A172 (cell line): ENCODE measurements at places on chromosomes 1 and 21.

- no peak for DNase-seq
These were observed 58.7 kb downstream of the DIP2A start for GRCh38 chr21:46517361-46517760.

- DNase-seq = no peak
These were observed 68.3 kb downstream of the CLIC6 start for GRCh38 chr21:34737115-34737514.

DNA sequence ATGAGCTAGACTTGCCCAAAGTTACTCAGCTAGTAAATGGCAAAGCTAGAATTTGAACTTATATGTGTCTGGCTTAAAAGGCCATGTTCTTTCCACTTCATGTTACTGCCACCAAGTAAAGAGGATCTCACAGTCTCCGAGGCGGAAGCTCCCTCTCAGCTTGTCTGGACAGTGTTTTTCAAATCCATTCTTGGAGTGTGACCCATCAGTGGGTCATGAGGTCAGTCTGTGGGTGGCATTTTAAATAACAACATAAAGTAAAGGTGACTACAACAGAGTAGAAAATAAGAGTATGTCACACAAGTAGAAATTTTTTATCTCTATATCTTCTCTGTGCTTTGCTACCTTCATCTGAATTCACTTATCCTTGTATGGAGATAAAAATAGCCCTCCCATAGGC lies 3.2 kb upstream of the HMGB4 start:
- DNase-seq = no peak

- DNase-seq = peak; percentile 91
These were observed 28.7 kb upstream of the CRNN start for GRCh38 chr1:152442765-152443164.

GRCh38 chr1:220702733-220703270 lies 12.6 kb downstream of the C1orf115 start:
- no peak for DNase-seq

DNA sequence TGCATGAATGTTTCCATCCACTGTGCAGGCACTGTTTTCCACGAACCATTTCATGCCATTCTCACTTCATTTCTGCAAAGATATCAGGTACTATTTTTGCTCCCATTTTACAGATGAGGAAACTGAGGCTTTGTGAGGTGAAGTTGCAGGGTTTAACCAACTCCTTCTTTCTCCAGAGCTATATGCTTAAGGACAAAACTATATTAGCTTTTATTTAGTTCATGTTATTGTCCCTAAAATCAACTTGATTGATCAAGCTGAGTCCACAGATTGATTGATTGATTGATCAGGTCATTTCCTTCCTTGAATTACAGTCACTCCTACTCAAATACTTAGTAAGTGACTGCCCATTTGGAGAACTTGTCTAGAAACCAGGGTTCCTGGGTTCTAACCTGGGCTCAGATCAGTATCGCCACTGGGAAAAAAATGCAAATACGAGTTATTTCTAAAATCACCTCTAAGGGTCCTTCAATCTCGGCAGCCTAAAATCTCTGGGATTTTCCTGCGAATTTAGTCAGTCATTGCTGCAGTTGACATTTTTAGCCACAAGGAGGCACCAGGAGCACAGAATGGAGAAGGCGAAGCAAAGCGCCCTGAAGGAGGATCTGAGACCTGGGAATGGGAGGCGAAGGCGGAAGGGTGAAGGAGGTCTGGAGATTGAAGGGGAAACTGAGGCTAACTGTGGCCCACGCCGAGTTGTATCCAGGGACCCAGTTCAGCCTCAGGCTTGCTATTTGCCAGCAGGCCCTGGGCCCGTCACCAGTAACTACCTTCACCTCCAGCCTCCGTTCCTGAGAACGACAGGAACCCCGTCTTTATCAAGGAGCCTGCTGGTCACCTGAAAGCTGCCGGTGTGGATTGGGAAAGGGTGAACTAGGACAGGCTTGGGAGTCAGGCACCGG lies 14.3 kb upstream of the MUL1 start:
- DNase-seq = peak; percentile 55

DNA sequence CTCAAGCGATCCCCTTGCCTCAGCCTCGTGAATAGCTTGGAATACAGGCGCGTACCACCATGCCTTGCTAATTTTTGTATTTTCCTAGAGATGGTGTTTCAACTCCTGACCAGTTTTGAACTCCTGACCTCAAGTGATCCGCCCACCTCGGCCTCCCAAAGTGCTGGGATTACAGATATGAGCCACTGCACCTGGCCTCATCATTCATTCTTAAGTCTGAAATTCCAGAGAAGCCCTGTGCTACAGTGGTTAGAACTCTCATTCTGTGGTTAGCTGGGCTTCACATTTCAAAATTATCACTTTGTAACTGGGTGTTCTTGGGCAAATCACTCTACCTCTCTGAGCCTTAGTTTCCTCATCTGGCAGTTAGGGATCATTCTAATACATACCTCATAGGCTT lies 86.1 kb upstream of the POU3F1 start:
- DNase-seq = peak; percentile 21

GRCh38 chr21:21030311-21030710 lies 32.1 kb downstream of the NCAM2 start:
- no peak for DNase-seq

DNA sequence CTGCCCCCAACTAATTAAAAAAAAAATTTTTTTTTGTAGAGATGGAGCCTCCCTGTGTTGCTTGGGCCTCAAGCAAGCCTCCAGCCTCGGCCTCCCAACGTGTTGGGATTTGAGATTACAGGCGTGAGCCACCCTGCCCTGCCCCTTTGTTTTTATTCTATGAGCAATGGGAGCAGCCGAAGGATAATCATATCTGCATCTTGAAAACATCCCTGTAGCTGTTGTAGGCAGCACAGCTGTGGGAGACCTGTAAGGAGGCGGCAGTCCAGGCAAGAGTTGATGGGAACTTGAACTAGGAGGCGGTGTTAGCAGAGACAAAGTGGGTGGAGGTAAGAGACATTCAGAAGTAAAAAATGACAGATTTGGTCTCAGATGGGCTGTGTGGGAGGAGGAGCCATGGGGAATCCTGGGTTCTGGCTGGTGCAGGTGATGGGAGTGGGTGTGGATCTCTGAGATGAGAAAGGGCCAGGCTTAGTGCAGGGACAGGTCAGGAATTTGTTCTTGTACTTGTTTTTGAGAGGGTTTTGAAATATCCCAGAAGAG lies 31.3 kb downstream of the STUM start:
- DNase-seq = no peak

DNA sequence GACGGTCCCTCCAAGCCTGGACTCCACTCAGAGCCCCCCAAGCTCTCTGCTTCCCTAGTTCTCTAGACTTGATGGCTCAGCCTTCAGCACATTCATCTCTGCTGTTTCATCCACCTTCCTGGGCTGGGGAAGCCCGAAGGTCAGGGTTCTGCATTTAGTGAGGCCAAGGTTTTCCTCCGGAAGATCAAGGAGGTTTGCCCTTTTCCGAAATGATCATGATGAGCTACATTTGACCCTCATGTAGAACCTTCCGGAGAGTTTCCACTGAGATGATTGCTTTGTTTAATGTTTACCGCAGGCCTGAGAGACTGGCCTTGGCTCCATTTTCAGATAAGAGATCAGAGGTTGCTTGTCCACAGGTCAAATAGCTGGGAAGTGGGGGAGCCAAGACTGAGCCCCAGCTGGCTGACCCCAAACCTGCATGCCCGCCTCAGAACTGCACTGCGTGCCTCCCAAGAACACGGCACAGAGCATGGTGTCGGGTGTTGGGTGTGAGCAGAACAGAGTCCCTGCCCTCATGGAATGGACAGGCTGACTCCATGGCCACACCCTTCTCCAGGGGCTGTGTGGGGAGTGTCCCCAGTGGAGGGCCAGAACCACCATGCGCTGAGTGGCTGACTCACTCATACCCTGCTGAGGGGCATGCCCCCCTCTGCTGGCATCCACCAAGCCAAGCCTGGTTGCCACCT lies 200.8 kb upstream of the TMEM51 start:
- peak; percentile 63 for DNase-seq

- no peak for DNase-seq
These were observed 203.0 kb downstream of the RWDD3 start for GRCh38 chr1:95437011-95437410.

DNA sequence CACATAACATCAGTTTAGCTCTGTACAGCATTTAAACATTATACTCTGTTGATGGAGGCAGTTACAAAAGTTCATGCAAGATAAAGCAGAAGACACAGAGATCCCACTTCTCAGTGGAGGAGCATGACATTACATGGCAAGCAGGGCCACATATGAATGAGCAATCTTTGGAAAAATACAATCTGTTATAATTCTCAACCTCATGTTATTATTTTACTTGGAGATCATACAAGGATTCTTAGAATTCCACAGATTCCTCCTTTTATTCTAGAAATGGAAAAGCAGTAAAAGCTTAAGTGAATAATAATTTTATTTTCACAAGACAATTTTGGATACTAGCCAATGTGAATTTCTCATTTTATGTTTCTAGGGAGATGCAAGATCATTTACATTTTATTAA lies 66.6 kb downstream of the IFI44 start:
- DNase-seq = peak; percentile 16

DNA sequence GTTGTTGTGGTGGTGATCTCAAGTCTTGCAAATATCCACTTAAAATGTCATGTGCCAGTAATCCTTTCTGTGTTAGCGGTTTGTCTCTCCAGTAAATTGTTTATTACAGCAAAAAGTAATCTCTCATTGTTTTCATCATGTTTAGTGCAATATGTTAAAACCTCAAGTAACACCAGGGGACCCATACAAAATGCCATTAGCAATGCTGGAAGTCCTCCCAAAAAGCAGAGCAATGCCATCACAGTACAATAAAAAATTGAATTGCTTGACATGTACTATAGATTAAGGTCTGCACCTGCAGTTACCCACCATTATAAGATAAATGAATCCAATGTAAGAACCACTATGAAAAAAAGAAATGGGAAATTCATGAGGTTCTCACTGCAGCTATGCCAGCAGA lies 1606.5 kb downstream of the BRINP3 start:
- DNase-seq = no peak

- DNase-seq = no peak
These were observed 89.5 kb downstream of the CLEC20A start for GRCh38 chr1:178407215-178407614.

GRCh38 chr1:76595024-76595423 lies 272.3 kb upstream of the ST6GALNAC5 start:
- DNase-seq = no peak

DNA sequence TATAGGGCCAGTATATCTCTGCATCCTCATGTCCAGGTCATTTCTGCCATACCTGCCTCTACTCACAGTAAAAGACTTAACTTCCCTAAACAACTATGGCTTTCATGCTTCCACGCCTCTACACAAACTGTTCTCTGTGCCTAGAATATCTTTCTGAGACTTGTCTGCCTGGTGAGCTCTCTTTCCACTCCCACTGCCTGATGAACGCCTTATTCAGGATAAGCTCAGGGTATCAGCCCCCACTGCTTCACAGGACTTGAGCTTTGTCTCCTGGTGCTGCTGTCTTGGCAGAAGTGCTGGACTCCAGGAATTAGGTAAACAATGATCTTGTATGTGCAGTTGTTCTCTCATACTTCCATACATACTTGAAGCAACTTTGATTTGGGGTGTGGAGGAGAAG lies 4.8 kb upstream of the DDX20 start:
- no peak for DNase-seq
